ENCODE measurements at places on chromosomes 6 and 20.

DNA sequence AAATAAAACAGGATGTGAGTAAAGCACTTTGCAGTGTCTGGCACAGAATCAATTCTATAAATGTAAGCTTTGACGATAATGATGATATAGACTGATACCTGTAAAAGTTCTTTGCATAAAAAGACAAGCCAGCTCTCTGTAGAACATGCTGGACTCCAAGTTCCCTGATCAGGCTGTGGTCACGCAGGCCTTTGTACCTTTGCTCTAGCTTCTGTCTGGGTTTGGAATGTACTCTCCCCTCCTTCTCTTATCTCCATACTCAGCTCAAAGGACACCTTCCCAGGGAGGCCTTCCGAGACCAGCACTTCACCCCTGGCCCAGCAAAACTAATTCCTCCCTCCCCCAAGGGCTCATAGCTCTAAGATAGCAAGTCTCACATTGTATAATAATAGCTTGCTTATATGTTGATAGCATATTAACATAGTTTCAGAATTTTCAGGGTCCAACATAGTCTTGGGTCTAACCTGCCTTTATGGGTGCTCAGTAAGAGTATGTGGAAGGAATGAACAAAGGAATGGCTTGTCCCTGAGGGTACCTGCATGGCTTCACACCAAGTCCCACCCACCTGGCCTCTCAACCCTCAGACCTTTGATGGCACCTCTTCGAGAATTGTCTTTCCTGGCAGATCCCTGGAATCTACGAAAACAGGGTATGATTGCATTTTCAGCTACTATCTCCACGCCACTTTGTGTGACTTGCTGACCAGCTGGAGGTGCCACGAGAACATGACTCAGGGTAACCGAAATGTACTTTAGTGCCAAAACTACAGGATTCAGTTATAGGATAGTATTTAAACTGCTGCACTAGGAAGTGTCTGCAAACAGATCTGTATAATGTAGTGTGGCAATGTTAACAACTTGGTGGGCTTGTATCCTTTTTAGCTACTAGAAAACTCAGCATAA, 41.7 kb upstream of the PIM1 start:
- no peak for DNase-seq

- DNase-seq, result peak; percentile 5
Observed at GRCh38 chr20:33450867-33451266, 7.3 kb upstream of the SNTA1 start.

DNA sequence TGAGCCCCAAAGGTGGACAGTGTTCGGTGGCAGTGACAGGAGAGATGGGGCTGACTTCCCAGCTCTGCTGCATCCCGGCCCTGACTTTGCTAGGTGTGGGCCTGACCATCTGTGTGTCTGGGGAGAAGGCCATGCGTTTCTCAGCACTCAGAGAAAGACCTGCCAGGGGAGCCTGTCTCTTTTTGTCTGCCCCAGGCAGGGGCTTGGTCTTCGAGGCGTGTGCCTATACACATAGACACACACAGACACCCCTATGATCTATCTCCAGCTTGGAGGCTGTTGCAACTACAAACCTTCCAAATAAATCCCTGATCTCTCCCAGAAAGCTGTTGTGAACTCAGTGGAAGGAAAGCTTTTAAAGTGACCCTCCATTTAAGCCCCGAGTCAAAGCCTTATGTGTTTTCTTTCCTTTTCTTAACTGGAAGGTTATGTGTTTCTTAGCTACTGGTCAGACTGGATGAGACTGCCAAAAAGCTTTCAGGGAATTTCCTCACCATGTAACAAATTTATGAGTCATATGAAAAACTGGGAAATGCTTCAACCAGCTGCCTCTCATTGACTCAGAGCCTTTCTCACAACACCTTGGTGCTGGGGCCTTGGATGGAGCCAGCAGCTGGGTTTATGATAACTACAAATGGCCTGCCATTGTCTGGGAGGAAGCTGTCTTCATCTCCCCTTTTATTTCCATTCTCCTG, 102.6 kb downstream of the CDC5L start:
- DNase-seq, result peak; percentile 57

DNA sequence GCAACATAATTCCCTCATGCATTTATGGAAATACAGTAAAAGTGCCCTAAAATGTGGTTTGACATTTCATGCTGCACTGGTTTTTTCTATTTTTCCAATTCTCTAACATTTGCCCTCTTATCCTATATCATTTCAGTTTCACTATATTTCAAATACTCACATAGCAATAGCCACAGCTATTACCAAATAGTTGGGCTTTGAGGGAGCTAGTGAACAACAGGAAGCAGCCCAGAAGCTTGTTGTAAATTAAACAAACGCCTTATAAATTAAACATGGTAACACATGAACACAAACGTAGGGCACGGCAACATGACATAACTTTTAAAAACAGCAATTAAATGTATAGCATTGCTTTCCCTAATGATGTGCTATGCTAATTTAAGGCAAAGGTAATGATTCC, 469.0 kb downstream of the CDC5L start:
- DNase-seq, result no peak

DNA sequence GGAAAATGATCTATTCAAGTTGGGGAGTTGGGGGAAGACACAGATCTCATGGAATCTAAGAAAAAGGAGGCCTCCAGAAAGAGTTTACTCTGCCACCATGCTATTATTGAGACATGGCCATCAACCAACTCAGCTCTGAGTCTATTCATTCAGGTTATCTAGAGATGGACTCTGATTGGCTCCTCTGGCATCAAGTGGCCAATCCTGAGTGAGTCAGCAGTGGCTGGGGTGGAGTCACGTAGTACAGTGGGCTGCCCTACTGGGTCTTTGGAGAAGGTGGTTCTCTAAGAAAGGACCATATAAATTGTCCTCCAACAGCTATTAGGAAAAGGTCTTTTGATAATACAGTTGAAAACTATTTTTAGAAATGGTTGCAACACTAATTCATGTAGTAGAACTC, 42.1 kb downstream of the LYRM2 start:
- no peak for DNase-seq

GRCh38 chr6:100096341-100096740, 102.3 kb upstream of the MCHR2 start:
- no peak for DNase-seq

Measured in inflammatory macrophage treated with lipopolysaccharide for 1 hour (primary cell).